ENCODE measurements at places on chromosomes 5 and 9.

- peak; percentile 93 for DNase-seq
Measured at GRCh38 chr9:114405294-114406034, 17.7 kb upstream of the AKNA start.

DNA sequence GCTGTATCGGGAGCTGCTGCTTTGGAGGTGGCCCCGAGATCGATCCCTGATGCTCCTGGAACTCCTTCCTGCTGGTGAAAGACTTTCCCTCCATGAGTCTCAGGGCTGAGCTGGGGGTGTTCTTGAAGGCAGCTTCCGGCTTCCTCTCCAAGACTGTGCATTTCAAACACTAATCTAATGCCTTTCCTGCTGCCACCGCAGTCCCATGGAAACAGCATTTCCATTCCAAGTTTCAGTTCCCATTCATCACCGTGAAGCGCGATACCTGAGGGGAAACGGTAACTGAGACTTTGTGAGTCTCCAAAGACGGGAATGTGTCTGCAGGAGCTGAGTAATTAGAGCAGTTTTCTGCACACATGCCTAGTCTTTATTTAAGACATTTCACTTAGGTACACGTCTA, 230.1 kb downstream of the PAX5 start:
- DNase-seq: no peak

- DNase-seq: no peak
Measured at GRCh38 chr5:9251379-9251980, 294.4 kb downstream of the SEMA5A start.

- no peak for DNase-seq
Measured at GRCh38 chr9:98810102-98810842, 2.8 kb downstream of the GALNT12 start.

- DNase-seq: no peak
Measured at GRCh38 chr5:56492812-56493211, 259.7 kb upstream of the ANKRD55 start.

DNA sequence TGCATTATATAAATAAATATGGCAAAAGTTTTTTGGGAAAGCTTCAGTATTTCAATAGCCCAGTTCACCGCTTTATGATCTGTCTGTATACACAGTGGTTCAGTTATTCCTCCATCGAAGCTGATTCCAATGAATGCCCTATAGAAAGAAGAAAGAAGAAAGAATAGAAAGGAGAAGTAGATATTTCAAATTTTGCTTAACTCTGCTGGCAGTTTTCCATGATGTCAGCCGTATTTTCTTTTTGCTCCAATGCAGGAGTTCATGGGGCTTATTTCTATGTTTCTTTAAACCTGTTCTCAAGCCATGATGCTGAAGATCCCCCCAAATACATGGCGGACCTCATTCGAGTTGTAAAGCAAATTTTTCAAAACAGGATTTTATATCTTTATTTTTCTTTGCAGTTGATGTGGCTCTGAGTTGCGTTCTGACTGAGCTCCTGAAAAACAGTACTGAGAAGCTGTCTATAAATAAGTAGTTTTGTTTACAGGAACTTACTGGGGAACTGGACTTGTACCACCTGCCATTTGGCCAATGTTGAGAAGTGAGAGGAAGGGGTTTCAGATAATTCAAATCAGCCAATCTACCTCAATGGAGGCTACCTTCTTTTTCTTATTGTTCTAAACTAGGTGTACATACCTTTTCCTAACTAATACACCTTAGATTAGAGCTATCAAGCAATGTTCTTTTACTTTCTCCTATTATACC, 418.5 kb upstream of the MEF2C start:
- no peak for DNase-seq

- no peak for DNase-seq
Measured at GRCh38 chr5:135013947-135014570, 20.0 kb downstream of the PITX1 start.

- no peak for DNase-seq
Measured at GRCh38 chr9:108748776-108749175, 107.0 kb downstream of the ACTL7B start.

- no peak for DNase-seq
Measured at GRCh38 chr5:139188558-139189270, 9.5 kb downstream of the SIL1 start.

DNA sequence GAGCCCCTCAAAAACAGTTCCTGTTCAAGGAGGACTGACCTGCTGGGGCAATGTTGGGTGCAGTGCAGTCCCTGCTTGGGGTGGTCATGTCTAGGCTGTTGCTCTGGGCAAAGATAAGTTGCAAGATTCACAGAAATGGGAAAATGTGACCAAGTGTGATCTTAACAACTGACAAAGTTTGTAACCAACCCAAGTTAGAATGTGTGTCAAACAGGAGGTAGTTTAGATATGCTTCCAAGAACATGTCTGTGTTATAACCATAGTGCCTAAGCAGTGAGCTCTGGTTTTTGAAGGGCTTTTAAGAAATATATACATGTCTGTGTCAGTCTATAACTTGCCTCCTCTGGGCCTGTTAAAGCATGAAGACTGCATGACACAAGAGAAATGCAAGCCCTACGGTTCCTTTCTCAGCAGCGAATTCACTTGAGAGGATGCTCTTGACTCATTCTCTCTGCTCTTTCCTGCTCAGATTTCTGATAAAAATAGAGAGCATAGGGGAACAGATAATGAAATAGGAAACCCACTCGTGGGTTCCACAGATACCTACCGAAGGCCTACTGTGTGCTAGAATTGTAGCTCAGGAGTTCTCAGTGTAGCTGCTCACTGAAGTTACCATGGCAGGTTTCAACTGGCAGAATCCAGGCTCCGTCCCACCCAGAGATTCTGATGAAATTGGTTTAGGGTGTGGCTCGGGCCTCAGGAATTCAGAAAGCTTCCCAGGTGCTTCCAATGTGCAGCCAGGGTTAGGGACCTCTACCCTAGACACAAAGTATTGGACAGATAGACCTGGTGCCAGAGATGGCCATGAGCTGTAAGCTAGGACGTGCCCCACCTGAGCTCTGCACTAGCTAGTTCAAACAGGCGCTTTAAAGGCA, 52.4 kb downstream of the ARHGEF37 start:
- no peak for DNase-seq

- no peak for DNase-seq
Measured at GRCh38 chr9:79692857-79693571, 121.2 kb downstream of the TLE4 start.

GRCh38 chr5:79518718-79519117, 4.8 kb upstream of the HOMER1 start:
- no peak for DNase-seq

GRCh38 chr9:137150617-137151457, 11.9 kb downstream of the GRIN1 start:
- peak; percentile 96 for DNase-seq

GRCh38 chr5:126984632-126985031, 45.7 kb downstream of the MARCHF3 start:
- DNase-seq: no peak

GRCh38 chr9:127658428-127658827, 46.4 kb downstream of the STXBP1 start:
- DNase-seq: no peak

DNA sequence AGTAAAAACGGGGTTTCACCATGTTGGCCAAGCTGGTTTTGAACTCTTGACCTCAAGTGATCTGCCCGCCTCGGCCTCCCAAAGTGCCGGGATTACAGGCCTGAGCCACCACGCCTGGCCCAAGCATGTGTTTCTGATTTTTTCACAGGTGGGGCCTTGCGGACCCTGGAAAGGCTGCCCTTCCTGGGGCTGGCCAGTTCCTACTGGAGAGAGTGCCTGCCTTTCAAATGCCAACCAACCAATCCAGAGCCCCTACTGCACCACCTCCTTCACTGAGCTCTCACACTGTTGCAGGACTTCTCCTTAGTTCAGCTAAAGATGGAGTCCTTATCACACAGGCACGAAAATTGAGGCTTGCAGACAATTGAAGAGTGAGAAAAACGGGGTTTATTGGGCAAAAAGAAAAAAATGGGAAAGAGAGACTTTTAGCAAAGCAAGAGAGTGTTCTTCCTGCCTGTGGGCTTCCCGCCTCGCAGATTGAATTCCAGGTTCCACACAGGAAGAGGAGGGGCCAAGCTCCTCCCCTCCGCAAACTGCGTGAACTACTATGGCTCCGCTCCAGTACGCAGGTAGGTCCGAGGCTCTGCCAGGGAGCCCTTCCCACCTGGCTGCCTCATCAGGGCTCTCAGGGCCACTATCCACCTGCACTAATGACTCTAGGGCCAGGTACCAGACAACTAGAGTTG, 8.3 kb upstream of the CMBL start:
- no peak for DNase-seq

GRCh38 chr9:137198051-137198901, 2.3 kb downstream of the TPRN start:
- no peak for DNase-seq

GRCh38 chr9:72980600-72981265, 27.9 kb upstream of the ALDH1A1 start:
- DNase-seq: no peak

- no peak for DNase-seq
Measured at GRCh38 chr5:138663009-138663408, 87.8 kb upstream of the HSPA9 start.

DNA sequence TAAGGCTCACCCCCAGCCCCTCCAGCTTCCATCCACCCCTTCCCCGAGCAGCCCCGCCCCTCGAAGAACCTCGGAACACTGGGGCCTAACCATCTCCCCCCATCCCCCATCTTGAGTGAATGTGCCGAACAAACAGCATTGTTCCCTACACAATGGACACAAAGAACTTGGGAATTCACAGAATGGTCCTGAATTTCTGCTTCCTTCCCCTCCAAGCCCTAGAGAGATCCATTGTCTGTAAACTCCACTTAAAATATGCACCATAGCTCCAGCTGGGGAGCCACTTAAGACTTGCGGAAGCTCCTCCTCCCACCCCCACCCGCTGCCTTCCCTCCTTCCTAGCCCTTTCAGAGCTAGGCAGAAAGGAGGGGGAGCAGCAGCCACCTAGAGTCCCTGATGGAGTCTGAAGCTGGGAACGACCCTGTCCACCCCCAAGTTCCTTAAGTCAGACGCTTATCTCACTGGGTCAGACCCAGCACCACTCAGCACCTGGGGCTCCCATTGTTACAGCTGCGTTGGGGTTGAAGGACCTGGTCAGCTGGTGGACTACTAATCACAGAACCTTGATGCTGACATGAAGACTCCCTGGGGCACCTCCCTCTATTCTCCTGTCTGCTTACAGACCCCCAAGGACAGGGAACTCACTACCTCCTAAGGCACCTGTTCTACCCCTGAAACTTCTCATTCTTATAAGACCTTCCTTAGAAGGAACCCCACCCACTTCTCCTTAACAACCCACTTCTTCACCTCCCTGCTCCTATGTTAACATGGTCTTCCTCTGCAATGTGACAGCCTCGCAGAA, 61.4 kb downstream of the PCDH1 start:
- no peak for DNase-seq

GRCh38 chr9:135939351-135940265, 21.6 kb downstream of the UBAC1 start:
- no peak for DNase-seq
